ENCODE measurements at places on chromosomes 1 and 21.

DNA sequence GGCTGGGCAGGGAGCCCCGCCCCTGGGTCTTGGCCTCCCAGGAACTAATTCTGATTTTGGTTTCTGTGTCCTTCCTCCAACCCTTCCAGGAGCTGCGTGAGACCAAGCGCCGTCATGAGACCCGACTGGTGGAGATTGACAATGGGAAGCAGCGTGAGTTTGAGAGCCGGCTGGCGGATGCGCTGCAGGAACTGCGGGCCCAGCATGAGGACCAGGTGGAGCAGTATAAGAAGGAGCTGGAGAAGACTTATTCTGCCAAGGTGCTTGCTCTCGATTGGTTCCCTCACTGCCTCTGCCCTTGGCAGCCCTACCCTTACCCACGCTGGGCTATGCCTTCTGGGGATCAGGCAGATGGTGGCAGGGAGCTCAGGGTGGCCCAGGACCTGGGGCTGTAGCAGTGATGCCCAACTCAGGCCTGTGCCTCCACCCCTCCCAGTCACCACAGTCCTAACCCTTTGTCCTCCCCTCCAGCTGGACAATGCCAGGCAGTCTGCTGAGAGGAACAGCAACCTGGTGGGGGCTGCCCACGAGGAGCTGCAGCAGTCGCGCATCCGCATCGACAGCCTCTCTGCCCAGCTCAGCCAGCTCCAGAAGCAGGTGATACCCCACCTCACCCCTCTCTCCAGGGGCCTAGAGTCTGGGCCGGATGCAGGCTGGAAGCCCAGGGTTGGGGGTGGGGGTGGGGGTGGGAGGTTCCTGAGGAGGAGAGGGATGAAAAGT, 18.5 kb upstream of the SEMA4A start:
- no peak for DNase-seq

DNA sequence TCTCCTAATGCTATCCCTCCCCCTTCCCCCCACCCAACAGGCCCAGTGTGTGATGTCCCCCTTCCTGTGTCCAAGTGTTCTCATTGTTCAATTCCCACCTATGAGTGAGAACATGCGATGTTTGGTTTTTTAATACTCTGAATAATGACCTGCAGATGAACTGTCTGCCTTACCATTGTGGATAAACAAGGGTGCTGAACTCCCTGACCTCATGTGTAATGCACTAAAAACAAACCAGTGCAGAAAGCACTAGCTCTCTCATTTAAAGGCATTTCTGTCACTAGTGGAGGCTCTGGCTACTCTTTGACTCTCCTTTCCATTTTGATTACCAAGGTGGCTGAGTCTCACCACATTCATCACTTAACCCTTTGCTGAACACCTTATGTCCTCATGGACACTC, 23.1 kb upstream of the TRAF3IP3 start:
- no peak for DNase-seq

DNA sequence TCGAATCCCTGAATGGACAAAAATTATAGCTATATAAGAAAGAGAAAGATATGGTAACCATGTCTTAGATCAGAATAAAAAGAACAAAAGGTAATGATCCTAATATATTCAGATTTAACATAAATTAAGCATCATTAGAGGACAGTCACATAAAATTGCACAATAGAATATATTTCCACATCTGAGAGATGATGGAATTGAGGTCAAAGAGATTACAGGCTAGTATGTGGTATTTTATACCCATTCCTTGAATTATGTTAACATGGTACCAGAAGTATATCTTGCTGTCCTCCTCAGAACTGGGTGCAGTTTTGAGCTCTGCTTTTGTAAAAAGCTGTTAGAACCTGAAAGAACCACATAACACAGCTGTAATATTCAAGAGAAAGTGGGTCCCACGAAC, 245.6 kb upstream of the HOOK1 start:
- no peak for DNase-seq

- DNase-seq = no peak
These were observed 33.1 kb upstream of the LBR start for GRCh38 chr1:225460737-225461532.

GRCh38 chr1:28032281-28032680, 56.1 kb downstream of the EYA3 start:
- DNase-seq = no peak

DNA sequence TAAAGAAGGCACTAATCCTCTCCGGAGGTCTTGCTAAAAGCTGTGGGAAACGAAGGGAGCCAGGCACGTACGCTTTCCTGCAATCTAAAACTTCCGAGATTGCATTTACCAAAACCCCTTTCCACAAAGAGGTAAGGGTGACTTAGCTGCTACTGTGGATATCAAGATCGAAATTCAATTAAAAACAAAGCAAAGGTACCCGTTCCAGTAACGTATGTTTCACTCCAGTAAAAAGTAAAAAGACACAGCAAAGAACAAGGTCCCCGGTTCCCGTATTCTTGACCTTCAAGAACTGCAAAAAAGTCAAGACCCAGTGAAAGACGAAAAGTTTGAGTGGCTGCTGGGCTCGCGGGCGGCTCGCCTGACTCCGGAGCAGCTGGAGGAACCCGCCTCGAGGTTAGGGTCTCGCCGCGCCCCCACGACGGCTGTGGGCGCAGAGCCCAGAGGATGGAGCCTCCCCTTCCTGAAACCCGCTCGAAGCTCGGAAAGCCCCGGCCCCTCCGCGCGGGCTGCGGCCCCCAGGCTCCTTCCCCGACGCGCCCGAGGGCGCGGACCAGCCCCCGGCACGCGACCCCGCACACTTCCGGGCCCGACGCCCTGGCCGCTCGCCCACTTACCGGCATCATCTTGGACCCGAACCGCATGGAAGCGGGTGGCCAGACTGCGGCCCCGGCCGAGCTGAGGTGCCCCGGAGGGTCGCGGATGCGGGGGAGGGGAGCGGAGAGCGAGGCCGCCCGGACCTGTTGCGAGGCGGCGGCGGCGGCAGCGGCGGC, 524 bp downstream of the TP53BP2 start:
- peak; percentile 52 for DNase-seq

GRCh38 chr1:79113836-79114235, 107.3 kb upstream of the ADGRL4 start:
- DNase-seq = no peak

GRCh38 chr1:203324105-203325025, 19.0 kb downstream of the BTG2 start:
- no peak for DNase-seq

DNA sequence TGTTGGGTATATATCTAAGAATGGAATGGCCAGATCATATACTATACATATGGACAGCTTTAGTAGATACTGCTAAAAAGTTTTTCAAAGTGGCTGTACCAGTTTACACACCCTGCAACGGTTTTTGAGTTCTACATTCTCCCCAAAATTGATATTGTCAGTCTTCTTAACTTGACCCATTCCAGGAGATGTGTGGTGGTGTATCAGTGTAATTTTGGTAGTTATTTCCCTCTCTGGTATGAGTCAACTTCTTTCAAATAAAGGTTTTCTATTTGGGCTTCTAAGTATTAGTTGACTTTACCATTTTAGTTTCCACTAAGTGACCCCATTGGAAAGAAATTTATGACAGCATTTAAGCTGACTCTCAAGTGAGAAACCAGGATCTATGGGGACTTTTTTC, 29.2 kb downstream of the INKA2 start:
- DNase-seq = no peak

DNA sequence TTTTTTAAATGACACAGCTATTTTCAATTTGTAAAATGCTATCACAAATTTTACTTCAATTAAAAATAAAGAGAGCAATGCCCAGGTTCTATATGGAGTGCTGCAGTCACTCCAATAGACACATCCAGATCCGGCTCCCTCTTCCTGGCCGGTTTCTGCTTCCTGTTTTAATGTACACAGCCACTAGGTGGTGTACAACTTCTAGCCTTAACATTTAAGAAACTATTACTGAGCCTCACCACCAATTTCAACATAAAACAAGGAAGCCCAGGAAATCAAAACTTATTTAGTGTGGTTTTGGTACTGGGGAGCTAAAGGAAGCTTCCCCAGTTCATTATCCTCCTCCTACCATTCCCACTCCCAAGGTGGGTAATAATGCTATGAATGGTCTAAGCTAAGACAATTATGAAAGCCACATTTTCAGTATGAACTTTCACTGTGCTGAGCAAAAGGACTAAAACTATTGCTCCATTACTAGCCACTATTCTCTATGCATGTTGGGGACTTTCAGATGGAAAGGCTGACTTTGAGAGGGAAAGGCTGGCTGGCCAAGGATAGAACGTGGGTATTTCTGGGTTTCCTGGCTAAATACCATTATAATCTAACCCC, 25.5 kb upstream of the MTMR11 start:
- peak; percentile 58 for DNase-seq

- DNase-seq = no peak
These were observed 162.3 kb downstream of the VAV3 start for GRCh38 chr1:107802654-107803053.

DNA sequence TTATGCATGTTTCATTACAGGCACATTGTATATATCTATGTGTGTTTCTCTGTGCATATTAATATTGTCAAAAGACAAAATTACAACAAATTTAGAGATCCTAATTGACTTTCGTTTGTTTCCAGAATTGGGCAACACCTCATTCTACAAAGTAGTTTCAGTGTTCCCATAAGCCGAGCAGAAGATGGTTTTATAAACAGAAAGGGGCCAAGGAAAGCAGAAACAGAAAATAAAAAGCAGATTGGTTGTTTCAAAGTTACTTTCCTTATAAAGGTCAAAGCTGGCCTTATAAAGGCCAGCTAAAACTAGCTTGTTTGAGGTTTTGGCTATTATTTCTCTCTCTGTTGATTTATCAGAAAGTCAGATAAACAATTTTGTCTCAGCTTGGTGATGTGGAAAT, 116.2 kb upstream of the FGGY start:
- DNase-seq = no peak

- DNase-seq = no peak
These were observed 209.5 kb downstream of the GRIK1 start for GRCh38 chr21:29730281-29730680.

- DNase-seq = no peak
These were observed 24.7 kb downstream of the EPHX1 start for GRCh38 chr1:225834417-225835329.

DNA sequence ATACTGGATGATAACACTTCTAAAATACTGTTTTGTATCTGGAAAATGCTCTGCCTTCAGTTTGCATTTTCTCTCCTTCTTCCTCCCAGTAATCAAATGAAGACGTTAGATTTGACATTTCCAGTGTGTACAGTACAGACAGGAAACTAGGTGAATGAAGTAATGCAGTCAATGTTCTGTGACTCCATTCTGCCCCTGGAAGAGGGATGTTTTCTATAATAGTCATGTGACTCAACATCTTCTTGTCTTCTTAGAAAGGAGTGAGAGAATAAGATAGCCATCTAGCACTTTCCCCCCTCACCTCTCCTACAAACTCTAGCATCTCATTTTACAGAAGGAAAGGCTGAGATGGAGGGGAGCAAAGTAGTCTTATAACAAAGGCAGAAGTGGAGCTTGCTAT, 77.6 kb downstream of the DDR2 start:
- DNase-seq = no peak

DNA sequence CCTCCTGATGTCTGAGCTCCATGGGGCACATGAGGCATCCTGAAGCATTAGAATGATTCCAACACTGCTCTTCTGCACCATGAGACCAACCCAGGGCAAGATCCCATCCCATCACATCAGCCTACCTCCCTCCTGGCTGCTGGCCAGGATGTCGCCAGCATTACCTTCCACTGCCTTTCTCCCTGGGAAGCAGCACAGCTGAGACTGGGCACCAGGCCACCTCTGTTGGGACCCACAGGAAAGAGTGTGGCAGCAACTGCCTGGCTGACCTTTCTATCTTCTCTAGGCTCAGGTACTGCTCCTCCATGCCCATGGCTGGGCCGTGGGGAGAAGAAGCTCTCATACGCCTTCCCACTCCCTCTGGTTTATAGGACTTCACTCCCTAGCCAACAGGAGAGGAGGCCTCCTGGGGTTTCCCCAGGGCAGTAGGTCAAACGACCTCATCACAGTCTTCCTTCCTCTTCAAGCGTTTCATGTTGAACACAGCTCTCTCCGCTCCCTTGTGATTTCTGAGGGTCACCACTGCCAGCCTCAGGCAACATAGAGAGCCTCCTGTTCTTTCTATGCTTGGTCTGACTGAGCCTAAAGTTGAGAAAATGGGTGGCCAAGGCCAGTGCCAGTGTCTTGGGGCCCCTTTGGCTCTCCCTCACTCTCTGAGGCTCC, 11.1 kb upstream of the RASSF5 start:
- no peak for DNase-seq

GRCh38 chr1:202588503-202589189, 121.6 kb downstream of the SYT2 start:
- DNase-seq = no peak

GRCh38 chr1:99992760-99993467, 23.1 kb downstream of the SLC35A3 start:
- no peak for DNase-seq
